ENCODE measurements at places on chromosomes 16 and 17. TPM values are rescaled to one million over a fixed set of nuclear protein-coding genes. Genes with fewer than 3 reads are reported as not detected.
A peak's percentile ranks its signal among the peaks of the same experiment; 100 is the strongest.

- no peak for DNase-seq
Measured at GRCh38 chr16:29192329-29193247, 207.7 kb downstream of the LAT start.

GRCh38 chr17:6639586-6640535 lies 650 bp downstream of the KIAA0753 start:
- DNase-seq = peak; percentile 29

GRCh38 chr17:2304931-2305330 lies 1.2 kb downstream of the SRR start:
- no peak for DNase-seq

- DNase-seq = no peak
Measured at GRCh38 chr17:48995974-48996721, 1.0 kb upstream of the IGF2BP1 start.

- DNase-seq = no peak
Measured at GRCh38 chr16:17270111-17270510, 200.6 kb downstream of the XYLT1 start.

GRCh38 chr17:39270923-39271322 lies 45.2 kb upstream of the STAC2 start:
- DNase-seq = no peak

- DNase-seq = peak; percentile 32
Measured at GRCh38 chr16:48384520-48385252, 527 bp downstream of the SIAH1 start.

GRCh38 chr16:72188541-72188940 lies 16.6 kb upstream of the PMFBP1 start:
- no peak for DNase-seq

GRCh38 chr17:75010683-75011400 lies 1.6 kb upstream of the MRPL58 start:
- DNase-seq = no peak

DNA sequence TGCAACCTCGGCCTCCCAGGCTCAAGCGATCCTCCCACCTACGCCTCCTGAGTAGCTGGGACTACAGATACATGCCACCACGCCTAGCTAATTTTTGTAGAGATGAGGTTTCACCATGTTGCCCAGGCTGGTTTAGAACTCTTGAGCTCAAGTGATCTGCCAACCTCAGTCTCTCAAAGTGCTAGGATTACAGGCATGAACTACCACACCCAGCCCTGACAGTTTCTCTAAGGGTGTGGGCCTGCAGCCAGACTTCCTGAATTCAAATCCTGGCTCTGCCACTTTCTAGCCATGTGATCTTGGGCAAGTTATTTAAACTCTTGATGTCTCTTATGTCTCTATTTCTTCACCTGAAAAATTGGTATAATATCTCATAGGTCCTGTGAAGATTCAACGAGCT lies 5.6 kb downstream of the CUEDC1 start:
- DNase-seq = no peak

DNA sequence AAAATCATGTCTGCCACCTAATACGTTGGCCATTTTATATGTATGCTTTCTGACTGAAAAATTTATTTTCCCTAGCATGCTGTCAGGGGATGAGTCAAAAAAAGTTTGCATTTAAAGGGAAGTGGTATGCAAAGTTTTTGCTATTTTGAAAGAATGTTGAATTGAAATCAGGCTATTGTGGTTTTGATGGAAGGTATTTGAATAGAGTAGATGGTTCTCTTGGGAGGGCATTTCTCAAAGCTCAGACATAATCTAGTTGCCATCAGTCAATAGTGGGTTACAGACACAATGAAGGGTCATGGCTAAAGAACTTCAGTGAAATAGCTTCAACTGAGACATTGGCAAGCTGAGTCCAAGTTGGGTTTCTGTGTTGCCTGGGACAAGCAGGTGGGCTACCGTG lies 102.4 kb downstream of the MAP2K6 start:
- no peak for DNase-seq

DNA sequence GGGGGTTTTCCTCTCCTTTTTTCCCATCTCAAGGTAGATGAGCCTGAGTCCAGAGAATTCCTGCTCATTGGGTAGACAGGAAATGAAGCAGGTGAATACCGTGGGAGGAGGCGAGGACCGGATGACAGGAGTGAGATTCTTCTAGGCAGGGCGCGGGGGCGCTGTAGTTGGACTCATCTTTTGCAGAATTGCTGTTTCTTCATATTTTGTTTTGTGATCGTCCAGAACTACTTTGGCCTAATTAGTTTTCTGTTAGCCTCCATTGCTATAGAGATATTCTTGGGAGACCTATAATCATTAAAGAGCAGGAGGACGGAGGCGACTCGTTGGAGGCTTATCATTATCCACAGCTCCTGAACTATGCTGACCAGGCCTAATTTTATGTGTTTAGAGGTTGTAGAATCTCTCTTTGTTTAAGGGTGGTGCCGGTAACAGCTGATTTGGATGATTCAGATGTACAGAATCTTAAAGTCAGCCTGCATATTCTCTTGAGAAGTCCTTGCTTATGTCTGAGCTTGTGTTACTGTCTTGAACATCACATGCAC lies 650 bp downstream of the ATP6V0A1 start:
- DNase-seq = no peak

DNA sequence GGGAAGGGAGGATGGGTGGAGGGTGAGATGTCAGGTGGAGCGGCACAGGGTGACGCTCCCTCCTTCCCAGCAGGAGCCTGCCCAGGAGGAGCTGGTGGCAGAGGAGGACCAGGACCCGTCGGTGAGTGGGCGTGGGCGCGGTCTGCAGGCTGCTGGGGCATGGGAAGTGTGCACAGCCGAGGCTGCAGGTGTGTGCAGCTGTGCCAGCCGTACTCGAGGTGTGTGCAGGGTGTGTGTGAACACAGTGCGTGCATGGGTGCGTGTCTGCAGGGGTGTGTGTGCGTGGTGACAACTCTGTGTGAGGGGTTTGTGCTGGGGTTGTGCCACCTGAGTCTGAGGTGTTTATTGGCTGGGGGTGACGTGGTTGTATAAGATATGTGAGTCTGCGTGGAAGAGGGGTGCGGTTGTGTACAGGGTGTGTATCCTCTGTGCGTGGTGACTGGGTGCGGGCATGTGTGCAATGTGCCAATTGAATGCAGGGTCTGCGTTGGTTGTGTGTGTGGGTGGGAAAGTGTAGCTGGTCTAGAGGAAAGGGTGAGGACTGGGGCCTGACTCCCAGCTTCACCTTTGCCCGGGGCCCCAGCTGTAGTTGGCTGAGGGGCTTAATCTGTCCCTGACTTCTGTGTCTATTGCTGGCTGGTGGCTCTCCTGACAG lies 670 bp downstream of the TNFSF12 start:
- no peak for DNase-seq

GRCh38 chr17:77600346-77600745 lies 358.2 kb upstream of the TNRC6C start:
- no peak for DNase-seq

DNA sequence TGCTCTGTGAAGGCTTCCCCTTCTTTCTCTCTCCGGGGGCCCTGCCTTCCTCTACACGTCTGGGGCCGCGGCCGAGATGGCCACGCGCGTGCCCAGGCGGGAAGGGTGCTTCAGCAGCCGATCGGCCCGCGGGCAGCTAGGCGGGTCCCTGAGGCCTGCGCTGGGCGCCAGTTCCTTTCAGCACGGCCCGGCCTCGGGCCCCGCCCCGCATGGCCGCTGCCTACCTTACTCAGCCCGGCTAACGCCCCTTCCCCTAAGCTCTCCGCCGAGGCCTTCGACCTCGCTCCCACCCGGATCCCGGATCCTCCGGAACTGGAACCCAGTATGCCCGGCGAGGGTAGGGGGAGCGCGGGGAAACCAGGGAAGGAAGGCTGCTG lies 335 bp downstream of the TMEM11 start:
- peak; percentile 13 for DNase-seq

GRCh38 chr16:89198417-89199240 lies 1.7 kb downstream of the SLC22A31 start:
- no peak for DNase-seq

DNA sequence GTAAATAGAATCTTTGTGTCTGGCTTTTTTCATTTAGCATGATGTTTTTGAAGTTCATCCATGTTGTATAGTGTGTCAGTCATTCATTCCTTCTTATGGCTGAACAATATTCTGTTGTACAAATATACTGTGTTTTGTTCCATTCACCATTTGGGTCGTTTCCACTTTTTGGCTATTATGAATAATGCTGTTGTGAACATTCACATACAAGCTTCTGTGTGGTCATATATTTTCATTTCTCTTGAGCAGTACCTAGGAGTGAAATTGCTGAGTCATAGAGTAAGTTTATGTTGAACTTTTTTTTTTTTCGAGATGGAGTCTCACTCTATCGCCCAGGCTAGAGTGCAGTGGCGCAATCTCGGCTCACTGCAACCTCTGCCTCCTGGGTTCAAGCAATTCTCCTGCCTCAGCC lies 32.3 kb upstream of the TAOK1 start:
- no peak for DNase-seq

GRCh38 chr17:33895491-33895890 lies 359.6 kb upstream of the CCL2 start:
- no peak for DNase-seq

- no peak for DNase-seq
Measured at GRCh38 chr16:82991966-82992675, 365.4 kb downstream of the CDH13 start.

- DNase-seq = no peak
Measured at GRCh38 chr16:66551788-66552285, 539 bp upstream of the CKLF start.

GRCh38 chr16:57757326-57757786 lies 21.8 kb downstream of the KATNB1 start:
- DNase-seq = peak; percentile 71

- DNase-seq = no peak
Measured at GRCh38 chr17:73137376-73137775, 27.4 kb upstream of the SSTR2 start.

GRCh38 chr17:19329839-19330238 lies 32.7 kb downstream of the B9D1 start:
- no peak for DNase-seq

DNA sequence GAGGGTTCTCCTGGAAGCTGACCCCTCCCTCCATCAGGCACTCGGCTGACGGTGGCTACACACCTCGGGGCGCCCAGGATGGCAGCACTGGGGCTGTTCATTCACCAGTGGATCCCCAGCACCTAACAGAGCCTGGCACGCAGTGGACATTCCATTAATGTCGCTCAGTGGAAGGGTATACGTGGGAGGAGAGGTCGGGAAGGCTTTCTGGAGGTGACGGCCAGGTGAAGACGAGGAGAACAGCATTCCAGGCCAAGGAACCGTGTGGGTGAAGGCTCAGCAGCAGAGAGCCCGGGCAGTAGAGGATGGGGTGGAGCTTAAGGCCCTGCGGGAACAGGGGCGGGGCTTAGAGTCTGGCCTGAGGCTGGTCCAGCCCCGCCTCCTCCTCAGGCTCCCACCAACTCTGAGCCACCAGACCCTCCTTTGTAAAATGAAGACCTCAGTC lies 2.5 kb upstream of the HS3ST6 start:
- DNase-seq = no peak

GRCh38 chr17:74805591-74805991 lies 29.4 kb upstream of the NAT9 start:
- no peak for DNase-seq

GRCh38 chr17:4950746-4951204 lies at the start of gene ENO3:
Gene ENO3, plus strand, starts transcription at chr17:4951119. Its CDS starts 711 bp downstream, at chr17:4951830.
- no peak for DNase-seq

GRCh38 chr16:23145186-23145585 lies 4.1 kb downstream of the USP31 start:
- DNase-seq = no peak

GRCh38 chr17:73156887-73157520 lies 7.8 kb upstream of the SSTR2 start:
- DNase-seq = no peak

The TNFRSF13B gene
- 0.14 TPM for total RNA-seq

The MAZ gene
- 192 TPM for total RNA-seq

The CLEC16A gene
- total RNA-seq = 19.9 TPM

The LAT gene
- total RNA-seq = 91.7 TPM

The RASD1 gene
- 13.0 TPM for total RNA-seq

The ITGB4 gene
- 4.3 TPM for total RNA-seq

The TBC1D3K gene
- not detected for total RNA-seq

The CCL17 gene
- total RNA-seq = 32.6 TPM

The IRX3 gene
- 0.85 TPM for total RNA-seq

The OR1F1 gene
- not detected for total RNA-seq

The SLC9A5 gene
- total RNA-seq = 0.09 TPM

The RPRML gene
- total RNA-seq = not detected

The SCN4A gene
- total RNA-seq = 0.19 TPM

The SPATA22 gene
- total RNA-seq = 0.33 TPM

The SNAI3 gene
- 1.5 TPM for total RNA-seq

Measured in thymus (tissue), 14 donors.